Fibroblast of skin of right biceps (primary cell): ENCODE measurements at places on chromosomes 6 and 20.

DNA sequence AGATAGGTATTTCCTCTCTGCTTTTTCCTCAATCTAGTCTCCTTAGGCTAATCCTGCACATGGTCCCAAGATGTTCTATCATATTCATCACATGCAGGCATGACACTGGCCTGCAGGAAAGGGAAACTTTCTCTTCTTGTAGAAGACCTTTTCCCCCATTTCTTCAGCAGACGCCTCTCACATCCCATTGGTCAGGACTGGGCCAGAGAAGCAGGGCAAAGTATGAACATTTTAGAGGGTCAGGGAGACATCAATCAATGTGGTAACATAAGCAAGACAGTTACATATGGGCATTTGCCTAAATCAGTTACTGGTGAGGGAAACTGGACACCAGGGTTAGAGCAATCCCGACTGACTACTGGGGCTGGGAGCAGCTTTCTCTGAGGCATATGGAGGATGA, 90.1 kb downstream of the CRYBG1 start:
- peak; percentile 2 for DNase-seq

- peak; percentile 15 for DNase-seq
Observed at GRCh38 chr20:16444057-16444777, 129.0 kb downstream of the KIF16B start.

GRCh38 chr6:15871276-15871675, 208.4 kb upstream of the DTNBP1 start:
- no peak for DNase-seq

- peak; percentile 86 for DNase-seq
Observed at GRCh38 chr20:32354592-32355416, 3.3 kb upstream of the ASXL1 start.

- DNase-seq: peak; percentile 0
Observed at GRCh38 chr6:47967843-47968242, 143.2 kb downstream of the PTCHD4 start.

- DNase-seq: no peak
Observed at GRCh38 chr6:26486358-26486757, 13.7 kb upstream of the BTN1A1 start.

DNA sequence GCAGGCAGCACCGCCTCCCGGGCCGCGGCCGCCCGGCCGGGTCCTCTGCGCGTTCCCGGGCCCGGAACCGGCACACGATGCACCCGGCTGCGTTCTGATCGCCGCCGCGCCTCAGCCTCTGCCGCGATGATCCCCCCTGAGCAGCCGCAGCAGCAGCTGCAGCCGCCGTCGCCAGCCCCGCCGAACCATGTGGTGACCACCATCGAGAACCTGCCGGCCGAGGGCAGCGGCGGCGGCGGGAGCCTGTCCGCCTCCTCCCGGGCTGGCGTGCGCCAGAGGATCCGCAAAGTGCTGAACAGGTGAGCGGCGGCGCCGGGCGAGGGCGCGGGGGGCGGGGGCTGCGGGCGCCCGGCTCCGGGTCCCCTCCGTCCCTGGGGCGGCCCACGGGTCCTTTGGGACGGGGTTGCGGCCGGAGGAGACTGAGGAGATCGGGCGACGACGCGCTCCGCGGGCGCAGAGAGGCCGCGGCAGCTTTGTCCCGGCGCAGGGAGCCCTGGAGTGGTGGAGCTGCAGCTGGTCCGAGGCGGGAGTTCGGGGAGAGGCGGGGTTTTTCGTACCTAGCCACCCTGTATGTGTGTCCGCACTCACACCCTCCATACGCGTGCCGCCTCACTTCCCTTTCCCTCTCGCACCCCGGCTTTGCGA, 659 bp downstream of the SLC35F1 start:
- DNase-seq: no peak

- DNase-seq: no peak
Observed at GRCh38 chr20:43191143-43191542, 1.4 kb upstream of the PTPRT start.

- no peak for DNase-seq
Observed at GRCh38 chr6:143755301-143755744, 77.6 kb downstream of the PHACTR2 start.

GRCh38 chr20:1918491-1919165, 23.4 kb downstream of the SIRPA start:
- DNase-seq: no peak

- DNase-seq: peak; percentile 56
Observed at GRCh38 chr6:111761783-111762312, 111.4 kb downstream of the FYN start.

DNA sequence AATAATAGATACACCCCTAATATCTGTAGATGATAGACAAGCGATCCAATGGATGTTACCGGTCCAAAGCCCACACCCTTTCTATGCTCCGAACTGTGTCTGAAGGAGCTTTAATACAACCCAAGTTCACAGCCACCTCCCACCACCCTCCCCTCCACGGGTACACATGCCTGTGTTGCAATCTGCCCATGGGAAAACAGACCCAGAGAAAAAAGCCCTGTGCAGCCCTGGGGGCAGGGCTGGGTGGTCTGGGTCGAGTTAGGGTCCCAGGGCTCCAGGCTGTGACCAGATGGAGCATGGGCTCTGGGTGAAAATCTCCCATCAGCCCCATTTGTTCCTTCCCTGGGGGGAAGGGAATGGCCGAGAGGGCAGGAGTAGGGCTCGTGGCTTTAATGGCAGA, 65.8 kb downstream of the BANF2 start:
- no peak for DNase-seq

DNA sequence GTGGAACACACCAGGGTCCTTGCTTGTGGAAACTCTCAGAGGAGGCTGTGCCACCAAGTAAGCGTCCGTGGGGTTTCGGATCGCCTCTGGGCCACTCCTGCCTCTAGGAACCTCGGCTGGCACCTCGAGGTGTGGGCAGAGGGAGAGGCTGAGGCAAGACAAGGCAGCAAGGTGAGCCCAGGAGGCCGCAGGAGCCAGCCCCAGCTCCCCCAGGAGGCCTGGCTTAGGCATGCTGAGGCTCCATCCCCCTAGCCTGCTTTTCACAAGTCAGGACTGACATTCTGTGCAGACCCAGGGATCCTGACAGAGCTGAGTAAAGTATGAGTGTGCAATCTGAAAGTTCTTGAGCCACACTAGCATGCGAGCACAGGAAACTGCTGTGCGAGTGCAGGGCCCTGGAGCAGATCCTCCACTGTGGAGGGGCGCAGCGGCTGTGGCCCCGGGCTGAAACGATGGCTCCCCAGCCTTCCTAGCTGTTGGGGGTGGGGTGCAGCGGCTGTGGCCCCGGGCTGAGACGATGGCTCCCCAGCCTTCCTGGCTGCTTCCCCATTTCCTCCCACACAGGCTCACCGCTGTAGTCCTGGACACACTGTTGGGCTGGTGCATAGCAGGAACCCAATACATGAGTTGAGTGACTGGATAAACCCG, 75.2 kb upstream of the CD93 start:
- DNase-seq: peak; percentile 64

GRCh38 chr6:25655723-25656122, 3.7 kb downstream of the SCGN start:
- no peak for DNase-seq

DNA sequence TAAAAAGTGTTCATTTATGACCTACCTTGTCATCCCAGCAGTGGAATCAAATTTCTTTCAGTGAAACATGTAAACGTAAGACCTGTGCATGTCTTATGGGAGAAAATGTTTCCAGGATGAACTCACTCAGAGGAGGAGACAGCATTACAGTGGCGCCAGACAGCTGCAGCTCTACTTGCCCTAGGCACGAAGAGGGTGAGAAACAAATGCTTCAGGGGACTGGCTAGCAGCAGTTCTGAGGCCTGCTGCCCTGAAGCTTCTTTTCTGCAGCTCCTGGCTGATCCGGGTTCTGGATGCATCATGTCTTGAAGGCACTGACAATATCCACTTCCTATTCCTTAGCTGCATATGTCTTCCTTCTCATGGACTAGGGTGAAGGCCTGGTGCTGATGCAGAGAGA, 120.2 kb downstream of the QRSL1 start:
- DNase-seq: peak; percentile 43

GRCh38 chr6:127263481-127263880, 3.2 kb upstream of the RNF146 start:
- no peak for DNase-seq

DNA sequence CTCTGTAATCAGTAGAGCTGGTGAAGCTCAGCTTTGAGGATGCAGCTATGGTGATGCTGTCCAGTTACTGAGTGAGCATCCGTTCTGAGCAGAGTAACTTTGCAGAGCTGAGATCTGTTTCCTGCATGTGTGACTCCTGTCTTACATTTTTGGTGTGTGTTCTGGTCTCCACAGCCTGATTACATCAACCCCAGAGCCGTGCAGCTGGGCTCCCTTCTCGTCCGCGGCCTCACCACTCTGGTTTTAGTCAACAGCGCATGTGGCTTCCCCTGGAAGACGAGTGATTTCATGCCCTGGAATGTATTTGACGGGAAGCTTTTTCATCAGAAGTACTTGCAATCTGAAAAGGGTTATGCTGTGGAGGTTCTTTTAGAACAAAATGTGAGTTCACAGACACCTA, 81.6 kb downstream of the FAM120B start:
- DNase-seq: peak; percentile 91

GRCh38 chr20:675453-676314, at the start of gene SCRT2:
Gene SCRT2, minus strand, starts transcription at chr20:675802. Its CDS starts 201 bp downstream, at chr20:675601.
- peak; percentile 74 for DNase-seq
